ENCODE measurements at places on chromosomes 1 and 21.
A peak's percentile ranks its signal among the peaks of the same experiment; 100 is the strongest.

DNA sequence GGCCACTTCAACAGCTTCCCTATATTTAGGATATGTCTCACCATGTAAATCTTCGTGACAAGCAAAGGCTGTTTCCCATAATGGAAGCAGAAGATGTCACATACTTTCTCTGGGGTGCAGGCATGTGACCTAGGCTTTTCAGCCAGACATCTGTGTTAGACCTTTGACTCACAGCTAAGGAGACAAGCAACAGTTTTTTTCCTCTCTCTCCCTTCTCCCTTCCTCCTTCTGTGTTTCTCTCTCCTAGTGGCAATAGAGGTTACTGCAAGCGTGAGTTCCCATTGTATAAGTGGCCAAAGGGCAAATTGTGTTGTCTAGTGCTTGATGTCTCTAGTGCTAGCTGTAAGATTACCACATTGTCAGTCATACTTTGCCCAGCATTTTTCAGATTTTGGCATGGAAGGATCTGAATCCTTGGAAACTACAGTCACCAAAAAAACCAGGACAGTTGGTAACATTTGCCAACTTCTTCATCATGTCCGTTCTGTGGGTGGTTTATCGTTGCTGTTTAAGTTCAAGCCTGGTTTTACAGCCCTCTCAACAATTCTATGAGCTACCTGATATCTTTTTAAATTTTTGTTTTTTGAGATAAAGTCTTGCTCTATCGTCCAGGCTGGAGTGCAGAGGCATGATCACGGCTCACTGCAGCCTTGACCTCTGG, 44.4 kb upstream of the RABGAP1L start:
- DNase-seq, result peak; percentile 17

DNA sequence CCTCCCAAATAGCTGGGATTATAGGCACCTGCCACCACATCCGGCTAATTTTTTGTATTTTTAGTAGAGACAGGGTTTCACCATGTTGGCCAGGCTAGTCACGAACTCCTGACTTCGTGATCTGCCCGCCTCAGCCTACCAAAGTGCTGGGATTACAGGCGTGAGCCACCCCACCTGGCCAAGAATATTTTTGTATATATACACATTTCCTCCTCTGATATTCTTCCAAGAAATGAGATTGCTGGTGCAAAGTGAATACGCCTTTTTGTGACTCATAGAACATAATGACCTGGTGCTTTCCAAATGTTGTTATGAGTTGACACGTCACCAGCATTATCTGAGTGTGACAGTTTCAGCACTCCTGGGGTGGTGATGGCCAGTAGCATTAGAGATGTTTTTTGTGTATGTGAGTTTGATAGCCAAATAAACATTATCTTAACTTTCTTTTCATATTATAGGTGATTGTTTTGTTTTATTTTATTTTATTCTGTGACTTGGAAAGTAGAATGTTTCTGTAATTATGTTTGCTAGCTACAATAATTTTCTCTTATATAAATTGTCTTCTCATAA, 54.9 kb downstream of the KCNK1 start:
- no peak for DNase-seq

DNA sequence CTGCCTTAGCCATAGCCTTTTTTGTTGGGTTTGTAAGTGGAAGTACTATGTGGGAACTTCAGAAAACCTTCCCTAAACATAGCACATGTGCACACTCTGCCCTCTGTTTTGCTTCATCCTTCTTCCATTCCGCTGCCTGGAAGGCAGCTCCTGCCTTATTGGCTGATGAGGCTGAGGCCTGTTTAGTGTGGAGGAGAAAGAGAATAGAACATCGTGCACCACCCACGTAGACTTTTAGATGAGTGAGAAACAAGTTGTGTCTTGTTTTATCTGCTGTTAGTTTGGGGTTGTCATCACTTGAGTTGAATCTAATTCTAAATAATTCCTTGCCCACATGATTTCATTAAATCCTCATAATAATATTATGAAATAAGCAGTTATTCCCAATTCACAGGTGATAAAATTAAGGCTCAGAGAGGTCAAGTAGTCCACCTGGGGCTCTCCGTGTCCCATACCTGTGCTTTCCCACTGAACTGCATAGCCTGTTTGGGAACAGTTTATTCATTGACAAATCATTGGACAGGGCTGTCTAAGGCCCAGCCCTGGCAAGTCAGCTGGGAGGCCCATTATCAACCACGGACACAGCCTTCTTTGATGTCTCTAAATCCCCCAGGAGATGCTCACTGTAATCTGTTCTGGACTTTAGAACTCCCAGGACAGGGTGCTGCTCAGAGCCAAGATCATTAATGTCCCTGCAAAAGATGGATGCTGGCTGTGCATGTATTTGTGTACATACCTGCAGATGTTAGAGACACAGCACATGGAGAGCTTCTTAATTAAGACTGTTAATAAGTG, 93.0 kb downstream of the ABCA4 start:
- no peak for DNase-seq

DNA sequence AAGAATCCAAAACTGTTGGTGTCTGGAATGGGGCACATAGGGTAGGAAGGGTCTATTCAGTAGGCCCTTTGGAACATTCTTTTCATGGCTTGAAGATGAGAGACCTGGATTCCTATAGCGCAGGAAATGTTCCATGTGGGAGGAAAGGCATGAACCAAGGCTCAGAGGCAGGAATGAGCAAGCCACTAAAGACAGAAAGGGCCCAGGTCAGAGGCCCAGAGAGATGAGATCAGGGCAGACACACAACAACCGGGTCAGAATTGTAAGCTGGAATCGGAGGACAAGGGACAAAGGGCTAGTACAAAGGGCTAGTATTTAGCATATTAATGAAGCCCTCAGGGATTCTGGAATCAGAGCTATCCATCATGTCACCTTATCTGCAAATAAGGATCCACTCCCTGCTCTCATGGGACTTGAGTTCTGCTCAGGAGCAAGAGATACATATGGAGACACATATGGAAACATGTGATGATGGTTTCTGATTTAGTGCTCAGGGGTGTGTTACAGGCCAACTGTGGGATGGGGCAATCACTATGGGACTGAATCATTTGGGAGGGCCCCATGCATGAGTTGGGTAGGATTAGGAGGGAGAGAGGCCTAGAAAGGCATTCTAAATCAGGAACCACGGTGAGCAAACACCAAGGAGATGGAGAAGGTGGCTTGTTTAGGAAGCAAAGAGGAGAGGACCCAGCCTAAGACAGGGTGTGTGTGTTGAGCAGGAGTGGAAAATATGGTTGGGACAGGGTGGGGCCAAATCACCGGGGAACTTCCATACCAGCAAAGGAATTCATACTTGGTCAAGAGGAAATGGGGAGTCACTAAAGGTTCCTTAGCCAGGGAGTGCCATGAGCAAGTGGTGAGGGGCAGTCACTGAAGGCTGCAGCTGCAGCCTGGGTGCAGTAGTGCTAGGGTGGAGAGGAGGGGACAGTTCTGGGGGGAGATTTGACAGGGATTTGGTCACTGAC, 8.6 kb downstream of the NECTIN4 start:
- DNase-seq, result no peak

- DNase-seq, result peak; percentile 67
Observed at GRCh38 chr1:46446646-46447498, 42.8 kb upstream of the DMBX1 start.

GRCh38 chr1:235644693-235645305, 4.8 kb downstream of the GNG4 start:
- DNase-seq, result no peak

GRCh38 chr1:50417507-50417906, 5.7 kb downstream of the DMRTA2 start:
- DNase-seq, result no peak

GRCh38 chr1:80054129-80054528, 1047.6 kb upstream of the ADGRL4 start:
- DNase-seq, result no peak

DNA sequence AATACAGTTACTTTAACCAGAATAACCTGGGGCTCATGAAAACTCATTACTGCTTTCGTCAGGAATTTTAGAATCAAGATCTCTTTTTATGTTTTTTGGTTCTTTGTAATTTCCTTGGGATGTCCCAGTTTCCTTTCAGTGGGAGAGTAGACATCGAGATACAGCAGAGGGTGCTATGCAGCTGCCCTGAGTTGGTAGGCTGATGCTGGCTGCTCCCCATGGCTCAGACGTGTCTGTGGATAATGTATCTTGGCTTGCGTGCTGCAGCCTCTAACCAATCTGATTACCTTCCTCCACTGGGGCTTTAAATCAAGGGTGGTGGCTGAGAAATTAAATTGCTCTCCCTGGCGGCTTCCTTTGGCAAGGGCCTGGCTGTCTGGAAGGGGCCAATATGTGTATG, 253.7 kb downstream of the CACNA1E start:
- DNase-seq, result no peak

DNA sequence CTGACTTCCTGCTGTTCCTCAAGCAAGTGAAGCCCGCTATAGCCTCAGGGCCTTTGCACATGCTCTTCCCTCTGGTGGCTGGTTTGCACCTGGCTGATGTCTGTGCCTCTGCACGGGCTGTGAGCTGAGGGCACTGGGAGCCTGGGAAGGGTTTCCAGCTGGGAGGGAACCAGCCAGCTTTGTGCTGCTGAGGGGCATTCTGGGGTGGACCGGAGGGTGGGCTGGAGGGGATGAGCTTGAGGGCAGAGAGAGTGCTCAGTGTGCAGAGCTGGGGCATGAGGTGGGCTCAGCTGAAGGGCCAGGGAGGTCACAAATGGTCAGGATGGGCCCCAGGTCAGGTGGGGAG, 305.7 kb downstream of the MATN1 start:
- DNase-seq, result no peak

GRCh38 chr1:152995842-152996241, 5.7 kb upstream of the SPRR3 start:
- no peak for DNase-seq

DNA sequence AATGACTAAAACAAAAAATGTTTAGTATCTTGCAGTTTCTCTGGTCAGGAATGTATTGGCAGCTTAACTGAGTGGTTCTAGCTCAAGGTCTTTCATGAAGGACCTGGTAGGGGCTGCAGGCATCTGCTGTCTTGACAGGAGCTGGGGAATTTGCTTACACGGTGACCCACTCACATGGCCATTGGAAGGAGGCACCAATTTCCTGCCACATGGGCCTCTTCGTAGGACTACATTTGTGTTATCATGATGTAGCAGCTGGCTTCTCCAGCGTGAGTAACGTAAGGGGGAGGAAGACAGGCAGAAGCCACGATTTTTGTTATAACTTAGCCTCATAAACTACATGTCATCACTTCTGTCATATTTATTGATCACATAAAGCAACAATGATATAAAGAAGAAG, 376.3 kb downstream of the AMY1C start:
- no peak for DNase-seq

GRCh38 chr21:36163750-36164741, 7.4 kb downstream of the DOP1B start:
- DNase-seq, result no peak

DNA sequence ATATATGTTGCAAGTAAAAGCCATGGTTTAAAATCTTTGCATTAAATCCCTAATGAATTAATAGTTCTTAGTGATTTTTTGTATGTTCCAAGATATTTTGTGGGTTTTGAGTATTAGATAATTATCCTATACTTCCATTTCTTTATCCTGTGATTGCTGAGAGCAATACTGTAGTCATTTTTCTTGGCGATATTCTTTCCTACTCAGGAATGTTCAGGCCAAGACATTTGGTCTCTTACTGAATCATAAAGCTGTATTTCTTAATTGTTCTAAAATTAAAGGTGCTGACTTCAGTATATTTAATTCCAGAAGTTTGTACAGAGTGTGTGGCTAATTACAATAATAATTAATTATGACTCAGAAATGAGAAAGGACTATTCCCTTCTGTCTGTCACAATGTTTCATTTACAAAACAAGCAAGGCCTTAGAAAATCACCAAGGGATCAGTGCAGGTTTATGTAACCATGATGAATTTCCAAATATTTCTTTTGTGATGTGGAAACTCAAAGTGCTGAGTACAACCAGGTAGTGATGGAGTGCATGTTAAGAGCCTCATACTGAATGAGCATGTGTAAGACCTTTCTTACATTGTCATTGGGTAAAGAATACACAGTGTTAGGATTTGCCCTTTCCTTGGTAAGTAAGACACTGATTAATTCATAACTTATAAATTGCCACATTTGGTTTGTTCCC, 161.2 kb downstream of the HMCN1 start:
- no peak for DNase-seq

GRCh38 chr21:42289926-42290325, 25.3 kb downstream of the TFF3 start:
- DNase-seq, result no peak

DNA sequence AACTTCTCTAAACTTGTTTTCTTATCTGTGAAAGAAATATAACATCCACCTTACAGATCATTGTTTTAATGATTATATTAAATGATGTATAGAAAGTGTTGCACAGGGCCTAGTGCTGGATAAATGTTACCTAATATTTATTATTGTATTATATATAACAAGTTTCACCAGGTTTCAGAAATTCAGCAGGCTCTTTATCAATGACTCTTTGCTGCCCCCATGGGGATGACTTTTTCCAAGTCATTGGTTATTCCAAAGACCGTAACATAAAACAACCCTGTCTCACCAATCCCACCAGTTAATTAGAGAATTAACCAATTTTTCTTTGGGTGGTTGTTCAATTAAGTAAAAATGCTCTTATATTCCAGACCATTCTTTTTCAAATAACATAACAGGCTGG, 7.3 kb upstream of the DEDD start:
- peak; percentile 48 for DNase-seq

- DNase-seq, result no peak
Observed at GRCh38 chr1:1432951-1433803, 2.3 kb upstream of the VWA1 start.

GRCh38 chr1:171645553-171646248, 6.8 kb downstream of the MYOC start:
- DNase-seq, result no peak
